G401 (cell line): ENCODE measurements at places on chromosomes 7 and 10.

- DNase-seq = peak; percentile 44
Observed at GRCh38 chr7:151695951-151696541, 176.4 kb upstream of the RHEB start.

DNA sequence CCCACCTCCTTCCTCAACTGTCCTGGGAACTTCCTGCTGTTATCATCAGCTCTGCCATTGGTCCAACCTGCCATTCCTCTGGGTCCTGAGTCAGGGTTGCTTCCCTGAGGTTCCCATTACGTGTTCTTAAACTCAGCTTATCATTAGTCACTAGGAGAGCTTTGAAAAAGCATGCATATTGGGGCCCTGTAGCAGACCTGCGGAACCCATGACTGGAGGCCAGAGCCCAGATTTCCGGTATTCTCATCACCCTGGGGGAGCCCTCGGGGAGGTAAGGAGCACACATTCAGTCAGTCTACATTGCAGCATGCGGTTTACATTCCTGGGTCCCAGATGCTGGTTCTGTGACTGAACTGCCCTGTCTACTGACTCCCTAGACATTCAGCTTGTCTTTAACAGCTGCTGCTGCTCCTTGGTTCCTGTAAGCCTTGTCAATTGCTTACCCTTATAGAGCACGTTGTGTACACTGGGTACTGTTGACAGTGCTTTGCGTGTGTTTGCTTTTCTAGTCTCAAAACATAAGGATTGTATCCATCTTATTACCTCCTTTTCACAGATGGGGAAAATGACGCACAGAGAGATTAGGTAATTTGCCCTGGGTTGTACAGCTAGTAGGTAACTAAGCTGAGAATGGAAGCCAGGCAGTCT is 12.8 kb downstream of the CDHR3 start:
- no peak for DNase-seq

GRCh38 chr7:15801551-15801950 is 115.1 kb upstream of the MEOX2 start:
- DNase-seq = peak; percentile 8

DNA sequence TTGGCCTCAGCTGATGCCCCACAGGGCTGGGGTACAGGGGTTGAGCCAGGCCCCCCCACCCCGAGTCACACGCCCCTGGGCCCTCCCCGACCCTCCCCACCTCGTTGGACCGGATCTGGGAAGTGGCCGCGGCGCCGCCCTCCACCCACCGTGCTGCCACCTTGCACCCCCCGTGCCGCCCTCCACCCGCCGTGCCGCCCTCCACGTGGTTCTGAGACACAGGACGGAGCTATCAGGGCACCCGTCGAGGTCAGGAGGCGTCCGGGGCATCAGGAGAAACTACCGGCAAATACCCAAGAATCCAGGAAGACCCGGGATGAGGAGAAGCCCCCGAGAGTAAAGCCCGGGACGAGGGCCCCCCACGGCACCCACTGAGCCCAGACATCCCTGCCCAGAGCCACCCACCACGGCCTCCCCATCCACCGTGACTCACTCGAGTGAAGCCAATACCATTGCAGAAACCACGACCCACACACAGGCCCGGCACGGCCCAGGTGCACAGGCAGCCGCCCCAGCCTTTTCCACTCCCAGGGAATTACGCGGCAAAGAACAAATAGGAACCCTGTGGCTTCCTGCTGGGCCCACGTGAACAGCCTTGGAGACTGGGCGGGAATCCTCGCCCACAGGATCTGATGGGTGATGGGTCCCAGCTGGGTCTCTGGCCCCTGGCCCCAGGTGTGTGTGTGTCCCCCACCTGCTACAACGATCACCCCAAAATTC is 34.0 kb downstream of the ADAP1 start:
- DNase-seq = no peak

DNA sequence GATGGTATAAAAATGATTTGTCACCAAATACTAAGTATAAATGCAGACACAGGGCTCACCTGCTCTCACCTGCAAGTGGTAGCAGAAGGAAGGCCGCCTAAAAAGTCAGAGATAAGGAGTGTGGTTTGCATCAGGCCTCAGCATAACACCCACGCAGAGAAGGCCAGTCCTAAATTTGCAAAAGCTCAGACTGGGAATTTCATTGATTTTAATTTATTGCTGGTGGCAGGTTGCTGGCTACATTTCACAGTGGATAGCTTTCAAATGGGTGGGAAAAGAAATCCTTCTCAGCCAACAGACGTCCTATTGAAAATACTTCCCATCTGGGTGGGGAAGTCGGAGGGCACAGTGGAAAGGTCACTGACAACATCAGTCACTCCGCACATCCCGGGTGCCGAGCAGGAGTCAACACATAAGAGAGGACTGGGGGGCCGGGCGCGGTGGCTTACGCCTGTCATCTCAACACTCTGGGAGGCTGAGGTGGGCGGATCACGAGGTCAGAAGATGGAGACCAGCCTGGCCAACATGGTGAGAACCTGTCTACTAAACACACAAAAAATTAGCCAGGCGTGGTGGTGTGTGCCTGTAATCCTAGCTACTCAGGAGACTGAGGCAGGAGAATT is 561.8 kb upstream of the MKI67 start:
- no peak for DNase-seq

DNA sequence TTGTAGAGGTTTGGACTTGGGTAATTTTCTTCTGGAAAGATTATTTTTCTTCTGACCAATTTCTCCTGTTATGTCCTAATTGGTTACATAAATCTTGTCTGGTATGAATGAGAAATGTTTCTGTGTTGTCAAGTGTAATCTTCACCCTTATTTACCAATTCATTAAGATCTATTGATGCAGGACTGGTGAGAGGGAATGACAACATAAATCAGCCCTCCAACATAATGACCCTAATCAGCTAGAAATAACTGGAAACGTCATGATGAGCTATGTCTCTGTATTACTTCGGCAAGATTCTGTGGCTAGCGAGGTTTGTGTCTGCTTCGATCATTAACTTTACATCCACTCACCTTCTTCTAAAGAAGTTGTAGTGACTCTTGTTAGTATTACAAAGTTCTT is 3.5 kb downstream of the FOXP2 start:
- no peak for DNase-seq

GRCh38 chr10:20658158-20658557 is 239.0 kb downstream of the NEBL start:
- DNase-seq = no peak

DNA sequence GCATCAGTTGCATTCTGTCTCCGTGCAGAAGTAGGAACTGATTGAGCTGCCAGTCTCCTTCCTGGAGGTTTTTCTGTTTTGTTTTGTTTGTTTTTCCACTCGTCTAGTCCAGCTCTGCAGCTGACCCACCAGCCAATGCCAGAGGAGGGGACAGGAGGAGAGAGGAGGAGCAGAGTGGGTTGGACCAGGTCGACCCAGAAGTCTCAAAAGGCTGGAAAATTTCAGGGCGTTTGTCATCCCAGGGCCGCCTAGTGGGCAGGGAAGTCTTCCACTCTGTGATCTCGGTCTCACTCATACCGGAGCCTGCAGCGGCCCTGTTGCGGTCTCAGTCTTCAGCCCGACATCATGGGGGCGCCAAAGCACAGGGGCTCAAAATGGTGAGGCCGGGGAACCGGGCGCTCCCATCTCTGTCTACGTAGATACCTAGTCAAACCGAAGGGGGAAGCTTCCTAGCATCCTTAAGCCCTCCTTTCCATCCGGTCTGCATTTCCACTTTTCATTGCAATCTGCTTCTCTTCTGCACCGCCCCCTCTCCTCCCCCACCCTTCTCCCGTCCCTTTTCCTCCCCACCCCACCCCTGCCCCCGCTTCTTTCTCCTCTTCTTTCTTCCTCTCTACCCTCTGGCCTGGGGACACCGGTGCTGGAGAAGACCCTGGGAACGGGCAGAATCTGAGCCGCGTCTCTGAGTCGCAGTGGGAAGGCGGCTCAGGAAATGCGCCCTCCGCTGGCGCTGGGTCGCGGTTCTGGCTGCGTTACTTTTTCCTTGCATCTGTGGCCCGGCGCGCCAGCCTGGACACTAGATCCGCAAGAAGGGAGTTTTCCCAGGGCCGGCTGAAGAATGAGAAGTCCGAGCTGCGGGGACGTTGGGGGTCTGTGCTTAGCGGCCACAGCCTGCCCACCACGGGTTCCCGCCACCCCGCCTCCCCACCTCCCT is 16.2 kb upstream of the PAX2 start:
- DNase-seq = peak; percentile 50

GRCh38 chr7:140456551-140457051 is 22.7 kb downstream of the MKRN1 start:
- DNase-seq = no peak

- DNase-seq = no peak
Observed at GRCh38 chr10:10213237-10213636, 804.4 kb upstream of the CELF2 start.

DNA sequence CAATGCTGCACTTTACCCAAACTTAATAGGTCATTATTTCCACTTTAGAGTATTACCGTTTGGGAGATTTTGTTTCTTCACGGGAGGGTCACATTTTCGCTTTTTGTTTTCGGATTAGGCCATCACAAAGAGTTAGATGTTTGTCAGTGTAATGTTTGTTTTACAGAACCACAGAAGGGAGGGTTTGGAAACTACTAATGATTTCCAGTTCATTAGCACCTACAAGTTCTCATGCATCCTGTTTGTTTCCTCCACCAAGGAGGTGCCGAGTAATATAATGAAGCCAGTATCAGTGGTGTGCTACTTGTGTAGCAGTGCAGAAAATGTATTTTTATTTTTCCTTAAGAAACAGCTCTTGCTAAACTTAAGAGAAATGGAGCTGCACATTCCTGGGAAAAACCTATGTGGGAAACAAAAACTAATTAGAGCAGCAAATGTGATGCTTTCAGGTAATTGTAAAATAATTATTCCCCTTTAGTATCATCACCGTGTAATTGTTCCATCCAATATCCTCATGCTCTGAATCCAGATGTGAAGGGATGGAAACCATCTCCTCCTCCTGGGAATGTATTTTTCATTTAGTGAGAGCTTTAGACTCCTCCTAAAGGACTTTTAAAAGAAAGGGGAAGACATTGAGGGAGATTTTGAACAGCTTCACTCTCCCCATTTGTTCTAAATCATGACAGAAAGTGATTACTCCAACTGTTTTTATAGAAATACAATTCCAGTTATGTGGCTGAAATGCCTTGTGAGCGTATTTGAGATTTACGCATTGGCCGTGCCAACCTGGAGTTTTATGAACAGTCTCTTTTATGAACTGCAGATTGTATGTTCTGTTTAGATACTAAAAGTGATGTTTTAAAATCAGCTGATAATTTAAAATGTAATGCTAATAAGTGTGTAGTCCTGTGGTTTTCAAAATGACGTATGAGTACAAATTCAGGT is 5.6 kb downstream of the CELF2 start:
- no peak for DNase-seq

GRCh38 chr10:59079386-59080226 is 96.8 kb upstream of the PHYHIPL start:
- DNase-seq = no peak

GRCh38 chr10:60934215-60935175 is 9.5 kb downstream of the RHOBTB1 start:
- DNase-seq = no peak

DNA sequence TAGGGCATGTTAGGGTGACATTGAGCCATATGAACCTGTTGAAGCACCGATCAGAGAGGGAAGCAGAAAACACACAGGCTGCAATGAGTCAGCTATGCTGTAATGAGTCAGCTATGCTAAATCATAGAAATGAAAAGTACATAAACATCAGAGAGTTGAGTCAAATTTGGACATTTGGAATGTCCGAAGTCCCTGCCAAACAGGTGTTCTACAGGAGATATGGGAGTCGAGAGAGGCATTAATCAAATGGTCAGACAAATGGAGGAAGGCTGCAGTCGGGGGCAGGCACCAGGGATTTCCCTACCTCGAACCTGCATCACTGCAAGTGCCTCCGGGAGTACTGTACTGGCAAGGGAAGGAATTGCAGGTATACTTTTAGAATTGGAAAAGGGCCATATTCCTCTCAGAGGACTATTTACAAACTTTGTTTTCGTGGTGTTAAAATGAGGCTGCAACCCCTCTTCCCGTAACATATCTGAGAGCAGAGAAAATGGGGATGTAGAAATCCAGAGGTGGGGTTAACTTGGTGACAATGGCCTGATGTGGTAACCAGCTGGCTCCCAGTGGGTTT is 8.8 kb upstream of the ZC3HAV1 start:
- no peak for DNase-seq

DNA sequence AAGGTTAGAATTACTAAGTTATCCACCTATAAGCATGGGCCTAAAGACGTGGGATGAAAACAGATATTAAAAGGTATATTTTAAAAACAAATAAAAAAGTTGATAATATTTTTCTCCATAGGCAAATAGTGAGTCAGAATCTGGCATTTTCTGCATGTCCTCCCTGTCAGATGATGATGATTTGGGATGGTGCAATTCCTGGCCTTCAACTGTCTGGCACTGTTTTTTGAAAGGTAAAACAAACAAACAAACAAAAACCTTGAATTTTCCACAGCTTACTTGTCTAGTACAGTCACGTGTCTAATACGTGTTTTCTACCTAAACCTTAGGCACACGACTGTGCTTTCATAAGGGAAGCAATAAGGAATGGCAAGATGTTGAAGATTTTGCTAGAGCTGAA is 17.4 kb downstream of the HBP1 start:
- no peak for DNase-seq

- no peak for DNase-seq
Observed at GRCh38 chr10:103800789-103801540, 54.4 kb downstream of the SH3PXD2A start.

DNA sequence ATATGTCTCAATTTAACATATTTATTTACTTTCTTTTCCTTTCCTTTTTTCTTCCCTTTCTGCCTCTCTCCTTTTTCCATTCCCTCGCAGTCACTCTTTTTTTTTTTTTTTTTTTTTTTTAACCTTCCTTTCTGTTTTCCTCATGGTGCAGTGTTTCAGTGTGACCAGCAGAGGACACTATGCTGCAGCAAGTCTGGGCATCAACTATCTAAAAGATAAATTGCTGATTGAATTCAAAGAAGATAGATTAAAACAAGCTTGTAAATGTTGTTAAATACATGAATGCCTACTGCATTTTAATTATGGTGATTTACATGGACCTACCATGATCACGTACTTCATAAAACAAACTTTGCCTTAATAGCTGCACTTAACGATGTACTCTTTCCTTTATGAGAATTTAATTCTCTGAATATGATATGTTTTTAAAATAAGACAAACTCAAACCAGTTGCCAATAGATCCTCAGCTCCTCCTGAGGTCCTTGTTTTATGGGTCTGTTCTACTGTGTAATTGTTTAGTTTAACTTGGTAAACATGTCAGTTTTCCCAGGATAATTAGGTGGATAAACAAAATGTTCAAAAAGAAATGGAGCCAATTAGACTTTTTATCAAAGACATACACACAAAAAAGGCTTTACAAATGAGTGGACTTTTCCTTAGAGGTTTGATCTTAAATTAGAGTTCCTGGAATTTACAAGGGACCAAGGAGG is 101.0 kb upstream of the AGR3 start:
- peak; percentile 23 for DNase-seq

GRCh38 chr10:121435099-121435875 is 163.0 kb downstream of the FGFR2 start:
- no peak for DNase-seq
